ENCODE measurements at places on chromosomes 12 and 14. TPM values are rescaled to one million over a fixed set of nuclear protein-coding genes. Genes with fewer than 3 reads are reported as not detected.

Gene GYS2
- 0.17 TPM for total RNA-seq

Gene OVCH1
- not detected for total RNA-seq

DNA sequence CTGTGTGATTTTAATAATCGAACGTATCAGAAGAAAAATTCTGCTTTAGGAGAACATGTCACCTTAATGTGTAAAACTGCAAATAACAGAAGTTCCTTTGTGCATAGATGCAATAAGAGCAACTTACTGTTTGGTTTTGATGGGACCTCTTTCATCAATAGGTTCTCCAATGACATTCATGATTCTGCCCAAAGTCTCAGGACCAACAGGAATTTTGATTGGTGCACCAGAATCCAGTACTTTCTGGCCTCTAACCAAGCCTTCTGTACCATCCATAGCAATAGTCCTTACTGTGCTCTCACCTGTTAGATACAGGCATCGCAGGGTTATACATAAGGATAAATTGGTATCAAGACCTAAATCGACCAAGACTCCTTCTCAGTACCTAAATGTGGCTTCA, 1.1 kb downstream of the ATP5F1B start:
- H3K27me3 ChIP-seq = no peaks in the 10 kb centered on the region
- DNase-seq = no peak
- peak overlapping the region; percentile 96 for H3K4me3 ChIP-seq
- peaks cover 37% of the 10 kb centered on the region for H3K36me3 ChIP-seq
- peaks cover 33% of the 10 kb centered on the region for H3K4me1 ChIP-seq
- peak overlapping the region; percentile 99 for H3K27ac ChIP-seq

- H3K27me3 ChIP-seq = peaks cover 3% of the 10 kb centered on the region
- peaks cover 36% of the 10 kb centered on the region for H3K4me1 ChIP-seq
- H3K36me3 ChIP-seq = peaks cover 16% of the 10 kb centered on the region
Observed at GRCh38 chr12:93537769-93538168, 34.7 kb upstream of the SOCS2 start.

GRCh38 chr12:98924-99352, 32.4 kb downstream of the IQSEC3 start:
- H3K4me1 ChIP-seq = peaks cover 2% of the 10 kb centered on the region
- H3K36me3 ChIP-seq = no peaks in the 10 kb centered on the region
- H3K4me3 ChIP-seq = no peak overlapping the region
- DNase-seq = no peak
